ENCODE measurements at places on chromosomes 2 and 18.

DNA sequence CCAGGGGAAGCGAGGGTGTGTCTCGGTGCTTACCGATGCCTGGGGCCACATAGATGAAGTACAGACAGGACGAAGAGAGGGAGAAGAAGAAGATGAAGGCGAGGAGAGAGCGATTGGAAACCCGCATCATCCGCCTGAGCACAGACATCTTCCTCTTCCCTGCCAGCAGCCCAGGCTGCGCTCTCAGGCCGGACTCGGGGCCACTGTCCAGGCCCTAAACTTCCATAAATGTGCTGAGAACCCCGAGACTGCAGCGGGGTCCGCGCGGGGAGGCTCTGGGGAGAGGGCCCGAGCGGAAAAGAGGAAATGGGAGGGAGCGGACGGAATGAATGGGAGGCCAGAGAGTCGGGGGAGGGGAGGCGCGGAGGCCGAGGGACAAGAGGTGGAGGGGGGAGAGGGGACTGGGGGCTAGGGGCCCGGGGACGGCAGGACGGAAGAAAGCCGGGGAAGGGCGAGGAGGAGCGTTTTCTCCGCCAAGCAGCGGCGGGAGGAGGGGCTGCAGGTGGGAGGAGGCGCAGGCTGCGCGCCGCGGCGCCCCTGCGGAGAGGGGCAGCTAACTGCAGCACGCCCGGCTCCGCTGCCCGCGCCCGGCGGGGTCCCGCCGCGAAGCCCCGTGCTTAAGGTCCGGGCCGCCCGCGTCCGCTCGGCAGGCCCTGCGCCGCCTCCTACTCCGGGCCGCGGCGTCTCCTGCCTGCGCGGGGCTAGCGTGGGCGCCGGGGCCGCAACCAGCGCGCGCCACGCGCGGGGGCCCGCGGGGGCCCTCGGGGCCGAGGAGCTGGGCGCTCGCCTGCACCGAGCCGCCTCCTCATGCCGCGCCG lies at the start of gene B4GALT6:
Gene B4GALT6, minus strand, starts transcription at position 303 of the 818 bp plus-strand sequence. Its CDS starts 155 bp downstream, at position 148.
- DNase-seq, result no peak

- DNase-seq, result no peak
Measured at GRCh38 chr18:11658989-11659388, 30.1 kb upstream of the GNAL start.

- no peak for DNase-seq
Measured at GRCh38 chr2:171522788-171523087, 464 bp downstream of the CYBRD1 start.

- DNase-seq, result no peak
Measured at GRCh38 chr2:60961457-60961856, 56.1 kb upstream of the PEX13 start.

DNA sequence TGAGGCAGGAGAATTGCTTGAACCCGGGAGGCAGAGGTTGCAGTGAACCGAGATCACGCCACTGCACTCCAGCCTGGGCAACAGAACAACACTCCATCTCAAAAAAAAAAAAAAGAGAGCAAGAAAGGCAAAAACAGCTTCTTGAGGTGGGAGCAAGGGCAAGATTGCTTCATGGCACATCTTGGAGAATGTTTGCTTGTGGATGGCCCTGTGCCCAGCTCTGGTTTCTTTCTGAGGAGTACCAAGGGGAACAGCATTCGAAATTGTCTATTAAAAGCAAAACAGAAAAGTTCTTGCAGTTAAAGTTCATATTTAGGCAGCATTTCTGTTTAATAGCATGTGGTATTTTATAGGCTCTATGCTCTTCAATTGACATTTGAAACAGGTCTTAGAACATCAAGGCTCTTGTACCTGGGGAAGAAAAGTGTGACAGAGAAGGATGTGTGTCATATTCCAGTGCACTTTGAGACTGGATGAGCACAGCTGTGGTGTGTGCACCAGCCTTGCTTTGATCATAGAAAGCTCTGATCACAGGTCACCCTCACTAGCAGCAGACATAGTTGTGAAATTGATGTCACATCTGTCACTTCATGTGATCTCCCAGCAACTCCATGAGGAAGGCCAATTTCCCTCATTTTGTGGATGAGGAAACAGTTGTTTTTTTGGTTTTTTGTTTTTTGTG lies 154.3 kb downstream of the UXS1 start:
- DNase-seq, result no peak

GRCh38 chr2:53769318-53769945 lies 1.8 kb downstream of the CHAC2 start:
- no peak for DNase-seq

- no peak for DNase-seq
Measured at GRCh38 chr2:153912798-153913396, 41.2 kb downstream of the GALNT13 start.

- no peak for DNase-seq
Measured at GRCh38 chr2:25219621-25220020, 51.2 kb upstream of the POMC start.

- DNase-seq, result no peak
Measured at GRCh38 chr2:38407111-38407682, 30.1 kb upstream of the ATL2 start.

DNA sequence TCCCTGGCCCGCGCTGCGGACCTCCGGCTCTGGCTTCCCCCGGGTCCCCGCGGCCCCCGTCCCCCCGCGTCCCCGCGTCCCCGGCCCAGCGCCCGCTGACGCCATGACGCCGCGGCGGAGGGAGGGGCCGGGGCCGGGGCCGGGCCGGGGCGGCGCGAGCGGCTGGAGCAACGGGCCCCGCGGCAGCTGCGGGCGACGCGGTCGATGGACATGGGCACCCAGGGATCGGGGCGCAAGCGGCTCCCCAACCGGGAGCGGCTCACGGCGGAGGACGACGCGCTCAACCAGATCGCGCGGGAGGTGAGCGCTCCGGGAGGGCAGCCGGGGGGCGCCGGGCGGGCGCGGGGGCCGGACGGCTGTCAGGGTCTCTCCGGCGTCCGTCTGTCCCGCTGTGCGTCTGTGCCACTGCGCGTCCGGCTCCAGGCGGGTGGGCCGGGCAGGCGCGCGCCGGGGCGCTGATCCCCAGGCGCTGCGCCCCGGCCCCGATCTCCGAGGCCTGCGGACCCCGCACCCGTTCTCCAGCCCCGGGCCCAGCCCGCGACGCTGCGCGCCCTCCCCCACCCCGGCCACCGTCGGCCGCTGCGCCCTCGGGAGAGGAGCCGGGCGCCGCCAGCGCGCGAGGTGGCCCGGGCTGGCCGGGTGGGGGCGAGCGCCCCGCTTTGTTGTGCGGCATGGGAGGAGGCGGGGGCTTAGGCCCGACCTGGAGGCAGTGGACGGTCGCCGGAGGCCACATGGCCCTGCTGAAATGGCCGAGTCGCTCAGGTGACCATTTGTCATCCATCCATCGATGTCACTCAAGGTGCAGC lies at the start of gene LRRFIP1:
Gene LRRFIP1, plus strand, starts transcription at position 147 of the 806 bp plus-strand sequence. Its CDS starts 58 bp downstream, at position 205.
- DNase-seq, result no peak

DNA sequence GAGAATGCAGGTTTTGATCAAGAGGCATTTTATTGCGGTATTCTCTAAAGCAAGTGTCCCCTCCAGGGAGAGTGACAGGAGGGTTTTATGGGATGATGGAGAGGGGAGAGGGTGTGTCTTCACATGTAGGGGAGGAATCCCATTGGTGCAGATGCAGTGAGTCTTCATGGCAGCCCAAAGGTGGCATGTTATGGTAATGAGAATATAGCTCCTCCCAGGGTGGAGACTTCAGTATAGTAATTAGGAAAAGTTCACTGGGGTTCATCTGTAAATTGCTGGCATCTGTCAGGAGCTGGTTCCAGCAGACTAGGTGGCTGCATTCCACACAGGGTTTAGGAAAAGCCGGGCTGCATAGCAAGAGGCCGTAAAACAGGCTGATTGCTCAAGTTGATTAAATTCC lies 230.7 kb upstream of the CCDC68 start:
- no peak for DNase-seq

DNA sequence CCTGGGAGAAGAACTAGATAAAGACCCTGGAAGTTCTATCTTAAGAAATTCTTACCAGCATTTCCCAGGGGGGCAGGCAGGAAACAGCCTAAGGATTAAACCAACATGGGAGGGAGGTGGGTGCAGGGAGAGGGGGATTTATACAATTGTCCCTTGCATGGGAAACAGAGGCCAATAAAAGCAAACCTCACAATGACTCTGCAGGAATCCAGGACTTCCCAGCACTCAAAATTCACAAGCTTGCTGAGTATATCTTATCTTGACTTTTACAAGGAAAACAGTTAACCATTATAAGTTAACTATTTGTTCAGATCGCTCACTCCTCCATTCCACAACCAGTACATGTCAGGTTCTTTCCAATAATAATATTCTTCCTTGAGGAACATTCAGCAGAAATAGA lies 241.3 kb downstream of the MREG start:
- no peak for DNase-seq

DNA sequence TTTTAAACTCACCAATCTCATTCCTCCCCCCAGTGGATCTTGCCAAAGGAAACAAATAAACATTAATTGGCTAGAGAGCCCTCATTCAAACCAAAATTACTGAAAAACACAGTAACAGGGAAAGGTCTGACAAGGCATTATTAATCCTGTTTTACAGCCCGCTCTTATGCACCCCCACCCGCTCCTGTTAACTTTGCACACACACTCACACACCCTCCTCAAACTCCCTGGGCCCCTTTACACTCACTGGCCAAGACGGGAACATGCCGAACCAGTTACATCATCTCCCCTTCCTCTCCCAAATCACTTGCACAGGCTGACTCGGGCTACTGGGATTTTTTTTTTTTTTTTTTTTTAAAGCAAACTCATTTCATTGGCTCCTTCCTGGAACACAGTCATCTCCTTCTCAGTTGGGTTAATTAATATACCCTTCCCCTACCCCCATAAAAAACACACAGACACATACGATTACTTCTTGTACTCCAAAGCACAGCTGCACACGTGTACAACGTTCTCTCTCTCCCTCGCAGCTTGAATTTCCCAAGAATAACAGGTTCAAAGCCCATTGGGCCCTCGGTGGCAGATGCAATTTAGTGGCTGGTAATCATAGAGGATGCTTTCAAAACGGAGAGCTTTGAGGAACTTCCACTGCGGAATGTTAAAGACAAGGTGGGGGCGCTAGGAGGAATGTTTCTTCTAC lies 31.8 kb downstream of the KLF7 start:
- DNase-seq, result no peak

DNA sequence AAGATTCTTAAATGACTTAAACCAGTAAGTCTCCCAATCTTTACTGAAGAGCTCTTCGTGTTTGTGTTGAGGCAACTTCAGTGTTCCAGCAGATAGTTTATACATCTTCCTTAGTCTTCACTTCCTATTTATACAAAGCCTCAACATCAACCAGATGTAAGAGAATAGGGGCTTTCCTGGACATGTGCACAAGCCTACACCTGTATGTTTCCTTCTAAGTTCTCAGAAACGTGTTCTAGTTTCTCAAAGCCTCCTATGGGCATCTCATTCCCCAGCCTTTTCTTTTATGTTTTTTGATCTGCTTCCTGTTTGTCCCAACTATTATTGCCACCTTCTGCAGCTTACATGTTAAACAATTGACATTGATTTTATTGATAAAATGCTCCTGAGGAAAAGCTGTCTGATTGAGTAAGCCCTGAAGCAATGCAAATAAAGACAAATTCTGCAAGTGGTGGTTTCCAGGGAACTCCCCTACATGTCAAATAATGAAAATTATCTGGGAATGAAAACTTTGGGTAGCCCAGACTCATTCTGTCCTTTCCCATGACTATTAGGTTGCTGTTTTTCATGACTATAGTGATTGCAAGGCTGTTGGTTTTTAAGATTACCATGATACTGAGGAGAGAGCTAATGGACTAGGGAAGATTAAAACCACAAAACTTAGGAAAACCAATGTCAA lies 663.3 kb upstream of the ACVR2A start:
- DNase-seq, result peak; percentile 2

DNA sequence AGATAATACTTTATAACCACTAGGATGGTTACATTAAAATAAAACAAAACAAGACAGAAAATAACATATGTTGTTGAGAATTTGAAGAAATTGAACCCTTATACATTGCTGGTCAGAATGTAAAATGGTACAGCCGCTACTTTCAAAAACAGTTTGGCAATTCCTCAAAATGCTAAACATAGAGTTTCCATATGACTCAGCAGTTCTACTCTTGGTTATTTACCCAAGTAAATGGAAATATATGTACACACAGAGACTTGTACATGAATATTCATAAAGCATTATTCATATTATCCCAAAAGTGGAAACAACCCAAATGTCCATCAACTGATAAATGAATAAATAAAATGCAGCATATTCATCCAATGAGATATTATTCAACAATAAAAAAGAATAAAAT lies 92.5 kb upstream of the LRATD1 start:
- no peak for DNase-seq

Measured in CD4-positive, alpha-beta T cell treated with Interleukin-4 for 4 hours (primary cell).